Activated CD4-positive, alpha-beta T cell treated with anti-CD3 and anti-CD28 coated beads, Interleukin-2, Interleukin-6, amounts not matched to agents 100 ng/mL and 50 ng/mL, durations not matched to agents 16 hours and 8 hours (primary cell): ENCODE measurements at places on chromosomes 6 and 20.

- no peak for DNase-seq
These were observed 289.7 kb downstream of the HTR1B start for GRCh38 chr6:77173472-77174074.

DNA sequence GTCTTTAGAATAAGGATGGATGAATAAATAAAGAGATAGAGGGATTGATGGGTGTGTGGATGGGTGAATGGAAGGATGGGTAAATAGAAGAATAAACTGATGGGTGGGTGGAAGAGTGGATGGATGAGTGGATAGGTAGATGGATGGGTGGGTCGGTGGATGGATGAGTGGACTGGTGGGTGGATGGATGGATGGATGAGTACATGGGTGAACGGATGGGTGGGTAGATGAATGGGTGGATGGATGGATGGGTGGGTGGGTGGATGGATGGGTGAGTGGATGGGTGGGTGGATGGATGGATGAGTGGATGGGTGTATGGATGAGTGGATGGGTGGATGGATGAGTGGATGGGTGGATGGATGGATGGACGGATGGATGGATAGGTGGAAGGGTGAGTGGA lies 65.7 kb upstream of the FOXC1 start:
- DNase-seq, result no peak

- DNase-seq, result no peak
These were observed 35.2 kb downstream of the DOK5 start for GRCh38 chr20:54510541-54511129.

DNA sequence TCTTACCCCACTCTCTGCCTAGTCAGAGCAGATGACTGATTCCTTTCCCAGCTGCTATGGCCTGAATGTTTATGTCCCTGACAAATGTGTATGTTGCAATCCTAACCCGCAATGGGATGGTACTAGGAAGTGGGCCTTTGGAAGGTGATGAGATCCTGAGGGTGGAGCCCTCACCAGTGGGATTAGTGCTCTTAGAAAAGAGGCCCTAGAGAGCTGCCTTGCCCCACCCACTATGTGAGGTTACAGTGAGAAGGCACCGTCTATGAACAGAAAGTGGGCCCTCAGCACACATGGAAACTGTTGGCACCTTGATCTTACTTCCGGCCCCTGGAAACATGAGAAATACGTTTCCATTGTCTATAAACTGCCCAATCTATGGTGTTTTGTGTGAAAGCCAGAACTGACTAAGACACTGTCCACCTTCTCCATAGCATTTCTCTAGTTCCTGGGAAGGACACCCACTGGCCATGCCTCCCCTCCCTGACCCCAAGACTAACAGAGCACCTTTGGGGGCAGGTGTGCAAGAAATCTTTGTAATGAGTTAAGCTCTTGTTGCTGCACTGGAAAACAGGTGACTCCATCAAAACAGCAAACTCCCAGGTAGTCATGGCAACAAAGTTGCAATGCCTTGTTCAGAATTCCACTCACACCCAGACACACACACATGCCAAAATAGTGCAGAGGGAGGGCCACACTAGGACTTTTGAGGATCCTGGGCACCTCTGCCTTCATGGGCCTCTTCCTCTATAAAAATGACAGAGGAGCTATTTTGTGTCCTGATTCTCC lies 16.2 kb downstream of the GABRR2 start:
- DNase-seq, result peak; percentile 14

DNA sequence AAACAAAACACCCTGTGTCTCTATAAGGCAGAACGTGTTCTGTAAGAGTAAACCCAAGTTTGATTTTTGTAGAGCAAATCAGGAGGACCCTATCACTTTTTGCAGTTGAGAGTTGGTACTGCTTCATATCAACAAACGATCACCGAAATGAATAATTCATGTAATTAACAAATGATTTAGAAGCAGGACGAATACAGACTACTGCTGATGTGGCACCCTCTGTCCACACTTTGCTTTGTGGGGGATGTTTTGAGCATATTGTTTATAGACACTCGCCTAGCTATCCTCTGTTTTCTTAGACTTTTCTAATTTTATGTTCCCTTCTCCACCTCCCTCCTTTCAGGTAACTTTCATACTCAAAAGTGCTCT lies 1.5 kb downstream of the CD2AP start:
- DNase-seq, result peak; percentile 3

- DNase-seq, result no peak
These were observed 88.1 kb upstream of the ZFP64 start for GRCh38 chr20:52279706-52280105.

DNA sequence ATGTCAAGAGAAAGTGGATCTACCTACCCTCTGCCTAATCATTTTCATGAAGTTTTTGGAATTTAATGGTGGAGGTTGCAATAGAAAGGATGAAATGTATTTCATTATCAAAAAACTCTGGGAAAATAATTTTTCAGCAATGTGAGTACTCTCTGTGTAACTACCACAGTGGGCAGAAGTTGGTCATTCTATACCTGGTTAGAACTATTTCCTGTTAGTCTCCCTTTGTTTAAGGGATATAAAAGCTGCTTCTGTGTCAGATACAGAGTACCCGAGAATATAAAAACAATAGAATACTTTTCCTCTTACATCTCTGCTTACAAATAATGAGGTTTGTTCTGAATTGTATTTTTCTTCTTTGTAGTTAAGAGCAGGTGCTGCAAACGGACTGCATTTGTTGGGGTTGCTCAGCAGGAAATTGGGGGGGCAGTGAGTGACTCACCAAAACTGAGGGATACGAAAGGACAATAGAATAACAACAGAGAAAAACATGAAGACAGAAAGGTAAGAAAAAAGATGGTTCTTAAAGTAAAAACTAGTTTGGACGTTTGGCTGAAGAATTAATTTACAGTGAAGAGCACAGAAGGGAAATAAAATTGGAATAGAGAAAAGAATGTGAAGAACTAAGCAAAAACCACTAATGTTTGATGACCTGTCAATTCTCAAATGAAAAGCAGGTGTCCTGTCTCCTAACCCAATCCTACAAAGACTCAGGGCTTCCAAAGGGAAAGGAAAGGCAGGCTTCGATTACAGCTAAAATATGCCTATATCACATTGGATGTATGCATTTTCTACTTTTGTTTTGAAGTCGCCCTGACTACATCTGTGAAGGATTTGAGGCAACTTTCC lies 703.1 kb downstream of the RFPL4B start:
- no peak for DNase-seq

GRCh38 chr20:11792568-11792953 lies 125.1 kb upstream of the BTBD3 start:
- no peak for DNase-seq

- no peak for DNase-seq
These were observed 88.5 kb downstream of the PHACTR1 start for GRCh38 chr6:12804952-12805645.

- DNase-seq, result no peak
These were observed 223.1 kb upstream of the MYLIP start for GRCh38 chr6:15905488-15906419.

- DNase-seq, result no peak
These were observed 465.5 kb upstream of the HTR1E start for GRCh38 chr6:86471791-86472190.

DNA sequence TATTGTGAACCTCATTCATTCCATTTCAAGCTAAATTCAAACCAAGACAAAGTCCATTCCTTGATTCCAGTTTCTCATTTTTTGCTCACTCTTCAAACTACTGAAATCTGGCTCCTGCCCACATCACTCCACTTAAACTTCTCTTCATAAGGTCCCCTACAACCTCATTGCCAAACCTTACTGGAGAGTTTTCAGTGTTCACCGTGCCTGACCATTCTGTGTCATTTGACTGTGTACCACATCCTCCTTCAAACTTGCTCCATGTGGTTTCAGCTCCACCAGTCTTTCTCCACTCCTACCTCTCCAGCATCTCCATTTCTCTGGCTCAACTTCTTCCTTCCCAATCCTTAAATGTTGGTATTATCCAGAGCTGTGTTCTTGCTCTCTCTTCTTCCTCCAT lies 38.5 kb upstream of the TAB2 start:
- peak; percentile 21 for DNase-seq

GRCh38 chr20:58571356-58571692 lies 56.1 kb upstream of the APCDD1L start:
- DNase-seq, result no peak

- no peak for DNase-seq
These were observed 411.4 kb downstream of the ESR1 start for GRCh38 chr6:152218887-152219286.

- DNase-seq, result no peak
These were observed 3.4 kb upstream of the SCML4 start for GRCh38 chr6:107827541-107827940.

GRCh38 chr6:143301188-143301587 lies 149.3 kb downstream of the ADAT2 start:
- no peak for DNase-seq

DNA sequence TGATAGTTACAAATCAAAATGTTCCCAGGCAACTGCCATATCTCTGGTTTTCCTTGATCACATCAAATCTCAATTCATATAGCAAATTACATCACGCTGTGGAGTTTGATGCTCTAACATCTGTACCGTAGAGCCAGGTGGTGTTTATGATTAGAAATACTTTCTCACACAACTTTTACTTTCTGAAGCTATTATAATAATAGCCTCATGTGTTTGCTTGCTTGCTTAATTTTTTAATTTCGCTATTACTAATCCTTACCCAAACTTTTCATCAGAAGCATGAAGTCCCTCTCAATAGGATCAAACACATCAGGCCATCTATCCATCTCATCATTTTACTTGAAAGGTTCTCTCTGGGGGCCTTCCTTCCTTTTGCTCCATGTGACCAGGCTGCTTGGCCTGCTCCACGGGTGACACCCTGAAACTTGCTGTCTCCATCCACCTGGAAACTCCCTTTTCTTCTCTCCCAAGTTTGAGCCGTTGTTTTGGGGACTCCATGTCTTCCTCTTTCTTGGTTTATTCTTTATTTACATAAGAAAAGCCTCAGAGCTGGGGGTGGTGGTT lies 75.4 kb downstream of the ADAT2 start:
- DNase-seq, result no peak

DNA sequence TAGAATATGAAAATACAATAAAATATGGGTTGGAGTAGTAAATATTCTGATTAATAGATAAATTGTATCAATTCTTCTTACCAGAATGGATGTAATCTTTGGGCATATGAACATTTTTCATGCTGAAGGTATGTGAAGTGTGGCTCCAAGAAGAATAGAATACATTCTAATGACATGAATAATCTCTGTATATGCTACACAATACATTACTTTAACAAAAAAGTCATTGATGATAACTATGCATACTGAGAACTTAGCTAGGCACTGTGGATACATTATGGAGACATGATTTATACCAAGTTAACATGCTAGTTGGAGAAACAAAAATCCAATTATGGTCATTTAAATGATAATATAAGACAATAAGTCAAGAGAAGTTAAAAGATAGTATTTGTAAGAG lies 62.7 kb upstream of the HDAC2 start:
- DNase-seq, result no peak

DNA sequence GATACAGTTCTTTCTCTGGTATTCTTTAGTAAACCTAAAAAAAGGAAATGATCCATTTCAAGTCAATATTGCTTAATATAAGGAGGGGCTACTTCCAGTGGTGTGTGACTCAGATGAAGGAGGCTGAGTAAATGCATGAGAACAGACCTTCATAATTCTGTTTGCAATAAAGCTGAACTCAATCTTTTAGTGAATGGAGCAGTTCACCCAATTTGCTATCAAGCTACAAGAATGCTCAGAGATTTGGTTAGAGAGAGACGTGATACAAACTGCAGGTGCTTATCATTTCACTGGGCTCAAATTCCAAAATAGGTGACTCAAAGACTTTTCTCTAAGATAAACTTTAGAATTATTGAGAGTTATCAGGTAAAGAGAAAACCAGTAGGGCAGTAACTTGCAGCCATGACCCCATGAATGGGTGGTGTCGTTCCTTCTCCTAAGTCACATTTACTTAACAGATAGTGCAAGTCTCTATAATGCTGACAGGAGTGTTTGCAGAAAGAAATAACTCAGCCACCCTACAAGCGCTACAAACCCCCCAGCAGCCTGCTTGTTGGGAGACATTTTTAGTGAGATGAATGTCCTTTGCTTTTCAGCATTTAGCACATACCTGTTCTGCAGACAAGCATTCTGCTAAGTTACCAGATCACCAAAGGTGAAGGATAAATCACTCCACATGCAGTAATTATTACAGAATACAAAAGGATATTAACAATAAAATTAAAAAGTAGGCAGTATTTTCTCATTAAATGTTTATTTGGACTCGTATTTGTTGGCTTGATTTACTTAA lies 16.4 kb upstream of the BLOC1S5 start:
- DNase-seq, result no peak

DNA sequence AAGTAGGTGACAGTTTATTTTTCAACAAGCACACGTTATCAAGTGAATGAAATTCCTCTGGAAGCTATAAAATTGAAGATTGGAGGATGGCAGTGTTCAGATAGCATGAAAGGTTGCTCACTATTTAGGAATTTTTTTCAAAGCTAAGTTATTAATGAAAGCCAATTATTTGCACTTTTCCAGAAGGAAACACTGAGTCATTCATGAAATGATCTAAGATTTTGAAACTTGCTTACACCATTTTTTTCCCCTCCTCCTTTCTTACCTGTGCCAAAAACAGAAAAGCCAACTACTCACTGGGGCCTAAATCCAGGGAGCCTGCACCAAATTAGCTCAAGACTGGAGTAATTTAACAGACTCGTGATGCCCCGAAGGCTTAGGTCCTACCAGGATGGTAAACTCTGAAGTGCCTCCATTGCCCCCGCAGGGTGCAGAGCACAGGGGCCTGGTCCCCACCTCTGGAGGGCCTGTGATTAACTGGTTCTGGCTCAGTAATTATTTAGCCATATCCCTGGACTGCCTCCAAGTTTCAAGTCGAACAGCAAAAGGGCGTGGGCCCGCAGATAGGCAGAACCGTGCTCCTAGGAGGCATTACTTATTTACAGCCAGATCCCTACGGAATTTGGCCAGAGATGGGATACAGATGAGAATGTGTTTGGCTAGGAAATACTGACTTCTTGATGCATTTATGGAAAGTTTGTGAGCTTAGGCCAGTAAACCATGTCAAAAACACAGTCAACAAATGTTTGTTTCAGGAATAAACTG lies 28.0 kb upstream of the ZNF217 start:
- DNase-seq, result peak; percentile 46

- no peak for DNase-seq
These were observed 46.8 kb upstream of the SIRPA start for GRCh38 chr20:1848373-1848772.

DNA sequence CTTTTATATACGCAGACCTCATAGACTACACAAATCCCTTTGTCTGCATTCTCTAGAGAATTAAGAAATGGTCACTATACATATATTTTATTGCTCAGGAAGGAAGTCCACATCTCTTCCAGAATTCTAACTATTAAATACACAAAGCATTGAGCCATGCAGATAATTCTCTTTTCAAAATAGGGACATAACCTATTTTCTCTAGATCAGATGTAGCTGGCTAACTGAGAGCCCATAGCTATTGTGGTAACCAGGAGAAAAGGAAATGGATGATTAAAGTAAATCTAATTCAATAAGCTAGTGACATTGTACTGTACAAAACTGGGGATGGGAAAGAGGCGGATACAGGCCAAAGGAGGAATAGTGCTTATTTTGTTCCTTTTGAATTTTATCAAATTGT lies 137.2 kb downstream of the BACH2 start:
- no peak for DNase-seq

- no peak for DNase-seq
These were observed 138.1 kb upstream of the MARCKS start for GRCh38 chr6:113719064-113719463.

- DNase-seq, result no peak
These were observed 23.0 kb downstream of the L3MBTL1 start for GRCh38 chr20:43530321-43531090.
